Left ventricle myocardium superior (tissue), 1 donor: ENCODE measurements at places on chromosomes 12 and 14. TPM values are rescaled to one million over a fixed set of nuclear protein-coding genes. Genes with fewer than 3 reads are reported as not detected.

DNA sequence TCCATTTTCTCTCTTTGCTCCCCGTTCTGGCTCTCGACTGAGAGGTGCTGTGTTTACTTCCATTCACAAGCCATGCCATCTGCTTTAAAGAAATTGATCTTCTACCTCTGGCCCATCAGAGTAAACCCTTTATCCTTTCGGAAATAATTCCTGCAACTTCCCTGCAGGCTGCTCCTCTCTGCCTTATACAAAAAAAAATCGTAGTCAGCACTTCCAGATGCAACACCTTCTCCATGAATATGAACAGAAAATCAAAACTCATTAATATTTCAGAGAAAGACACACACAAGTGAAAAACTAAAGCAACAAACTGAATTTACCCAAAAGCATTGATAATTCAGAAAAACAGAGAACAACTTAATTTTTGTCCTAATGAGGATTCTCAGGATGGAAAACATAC, 127.6 kb upstream of the FSCB start:
- DNase-seq: no peak

GRCh38 chr12:45547822-45548221, 181.7 kb upstream of the ARID2 start:
- DNase-seq: no peak

- peak; percentile 79 for DNase-seq
These were observed at the start of gene GLT8D2 for GRCh38 chr12:104049903-104050356. Gene GLT8D2, minus strand, starts transcription at chr12:104050187. Its CDS starts 30,539 bp downstream, at chr12:104019648.

The KIF5A gene
- total RNA-seq: 0.12 TPM

The PRB2 gene
- total RNA-seq: not detected
